ENCODE measurements at places on chromosomes 13 and 19.

DNA sequence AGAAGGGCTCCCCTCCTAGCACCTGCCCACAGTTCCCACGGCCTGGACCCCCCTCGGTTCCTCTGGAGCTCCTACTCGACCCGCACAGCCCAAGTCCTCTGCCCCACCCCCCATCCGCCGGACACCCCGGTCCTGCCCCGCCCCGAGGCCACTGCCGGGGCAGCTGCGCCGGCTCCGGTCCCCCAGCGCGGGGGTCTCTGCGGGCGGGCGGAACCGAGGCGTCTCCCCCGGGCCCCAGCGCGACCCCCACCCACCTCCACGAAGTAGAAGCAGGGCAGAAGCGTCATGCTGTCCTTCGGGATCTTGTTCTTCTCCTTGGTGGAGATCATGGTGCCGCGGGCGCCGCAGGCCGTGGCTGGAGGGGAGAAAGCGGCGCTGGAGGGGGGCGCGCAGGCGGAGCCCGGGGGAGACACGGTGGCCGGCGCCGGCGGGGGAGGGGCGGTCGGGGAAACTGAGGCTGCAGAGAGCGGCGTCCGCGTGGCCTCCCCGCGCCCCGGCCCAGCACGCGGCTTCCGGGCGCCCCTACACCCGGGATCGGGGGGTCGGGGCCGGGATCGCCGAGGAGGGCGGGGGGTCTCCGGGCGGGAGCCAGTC lies 427 bp downstream of the PLPPR3 start:
- DNase-seq = no peak

- DNase-seq = no peak
These were observed 385.4 kb upstream of the PRR20A start for GRCh38 chr13:56755181-56755935.

DNA sequence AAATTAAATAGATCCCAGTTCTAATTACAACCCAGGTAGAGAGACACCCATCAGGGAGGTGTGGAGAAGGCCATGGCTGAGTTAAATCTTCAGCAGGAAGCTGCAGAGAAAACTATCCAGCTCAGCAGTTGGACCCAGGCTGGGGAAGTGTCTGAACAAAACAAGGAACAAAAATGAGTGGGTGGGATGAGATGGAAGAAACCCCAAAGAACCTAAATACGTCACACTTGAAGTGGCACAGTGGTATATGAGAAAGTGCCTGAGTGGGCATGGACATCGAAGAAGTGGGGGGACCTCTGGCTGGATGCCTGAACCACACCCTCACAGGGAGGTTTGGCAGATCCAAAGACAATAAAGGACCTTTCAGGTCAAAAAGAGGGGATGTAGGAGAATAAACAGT lies 3.5 kb upstream of the EPHX3 start:
- DNase-seq = no peak

DNA sequence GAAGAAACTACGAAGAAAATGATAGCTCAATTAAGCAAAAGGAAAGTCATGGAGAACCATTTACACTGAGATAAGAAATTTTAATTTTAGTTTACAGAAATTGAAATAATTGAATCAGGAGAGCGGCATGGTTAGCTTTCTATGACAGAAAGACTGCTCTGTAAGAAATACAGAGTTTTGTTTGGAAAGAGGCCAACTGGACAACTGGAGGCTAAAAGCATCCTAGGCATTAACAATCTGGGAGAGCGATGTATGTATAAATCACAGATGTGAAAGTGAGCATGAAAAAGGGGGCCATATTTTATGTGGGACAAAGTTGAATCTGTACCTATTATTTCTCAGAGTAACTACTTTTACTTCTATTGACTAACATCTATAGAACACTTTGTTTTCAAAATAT lies 1608.8 kb upstream of the PCDH20 start:
- no peak for DNase-seq

DNA sequence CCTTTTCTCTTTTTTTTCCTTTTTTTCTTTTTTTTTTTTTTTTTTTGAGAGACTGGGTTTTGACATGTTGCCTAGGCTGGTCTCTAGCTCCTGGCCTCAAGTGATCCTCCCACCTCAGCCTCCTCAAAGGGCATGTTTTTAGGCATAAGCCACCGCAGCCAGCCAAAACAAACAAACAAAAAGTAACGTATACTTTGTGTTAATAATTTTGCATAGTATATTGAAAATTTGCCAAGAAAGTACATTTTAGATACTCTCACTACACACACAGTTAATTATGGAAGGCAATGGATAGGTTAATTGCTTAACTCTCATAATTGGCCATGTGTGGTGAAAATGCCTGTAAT lies 1.6 kb upstream of the RAB11B start:
- no peak for DNase-seq

DNA sequence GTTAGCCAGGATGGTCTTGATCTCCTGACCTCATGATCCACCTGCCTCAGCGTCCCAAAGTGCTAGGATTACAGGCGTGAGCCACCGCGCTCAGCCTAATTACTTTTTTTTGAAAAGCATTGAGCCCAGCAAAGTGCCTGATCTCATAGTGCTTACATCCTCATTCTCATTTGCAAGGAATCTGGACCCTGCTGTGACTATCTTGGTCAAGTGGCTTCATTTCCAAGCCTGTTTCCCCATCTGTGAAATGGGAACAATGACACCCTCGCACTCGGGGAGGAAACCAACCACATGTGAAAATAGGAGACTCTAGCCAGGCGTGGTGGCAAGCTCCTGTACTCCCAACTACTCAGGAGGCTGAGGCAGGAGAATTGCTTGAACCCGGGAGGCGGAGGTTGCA lies 1.6 kb upstream of the PLEKHA4 start:
- DNase-seq = no peak

DNA sequence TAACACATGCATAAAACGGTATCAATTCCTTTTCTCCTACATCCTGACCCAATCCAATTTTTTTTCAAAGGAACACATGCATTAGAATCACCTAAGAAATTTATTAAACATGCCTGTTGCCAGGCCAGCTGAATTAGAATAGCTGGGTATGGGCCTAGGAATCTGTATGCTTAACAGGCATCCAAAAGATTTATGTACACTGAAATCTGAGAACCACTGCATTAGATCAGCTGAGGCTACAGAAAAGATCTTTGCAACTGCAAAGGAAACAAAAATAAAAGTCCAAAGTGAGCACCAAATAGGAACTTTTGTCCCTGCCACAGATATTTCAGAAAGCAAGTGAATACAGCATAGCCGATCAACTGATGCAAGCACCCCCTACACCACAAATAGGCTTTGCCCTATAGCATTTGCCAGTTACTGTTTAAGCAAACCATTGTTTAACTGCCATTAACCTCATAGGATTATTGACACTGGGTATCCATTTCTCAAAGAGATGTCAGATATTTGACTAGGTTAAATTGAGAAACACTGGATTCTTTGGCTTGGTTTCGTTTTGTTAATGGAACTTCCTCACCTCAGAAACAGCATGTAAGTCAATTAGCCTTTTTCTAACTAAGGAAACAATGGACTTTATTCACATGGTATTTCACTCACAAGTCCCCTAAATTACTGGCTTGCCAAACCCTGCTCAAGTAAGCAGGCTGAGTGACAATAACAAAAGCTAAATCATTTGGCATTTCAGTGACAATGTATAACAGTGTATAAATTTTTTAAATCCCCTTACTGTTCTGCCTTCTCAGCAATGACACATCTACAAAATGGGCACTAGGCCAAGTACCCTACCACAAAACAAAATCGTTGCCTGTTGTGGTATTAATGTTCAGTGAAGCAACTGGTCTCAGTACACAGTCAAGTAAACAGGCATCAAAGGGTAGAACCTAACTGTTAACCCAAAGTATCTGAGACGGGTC lies 67.8 kb downstream of the SUCLA2 start:
- DNase-seq = peak; percentile 10

DNA sequence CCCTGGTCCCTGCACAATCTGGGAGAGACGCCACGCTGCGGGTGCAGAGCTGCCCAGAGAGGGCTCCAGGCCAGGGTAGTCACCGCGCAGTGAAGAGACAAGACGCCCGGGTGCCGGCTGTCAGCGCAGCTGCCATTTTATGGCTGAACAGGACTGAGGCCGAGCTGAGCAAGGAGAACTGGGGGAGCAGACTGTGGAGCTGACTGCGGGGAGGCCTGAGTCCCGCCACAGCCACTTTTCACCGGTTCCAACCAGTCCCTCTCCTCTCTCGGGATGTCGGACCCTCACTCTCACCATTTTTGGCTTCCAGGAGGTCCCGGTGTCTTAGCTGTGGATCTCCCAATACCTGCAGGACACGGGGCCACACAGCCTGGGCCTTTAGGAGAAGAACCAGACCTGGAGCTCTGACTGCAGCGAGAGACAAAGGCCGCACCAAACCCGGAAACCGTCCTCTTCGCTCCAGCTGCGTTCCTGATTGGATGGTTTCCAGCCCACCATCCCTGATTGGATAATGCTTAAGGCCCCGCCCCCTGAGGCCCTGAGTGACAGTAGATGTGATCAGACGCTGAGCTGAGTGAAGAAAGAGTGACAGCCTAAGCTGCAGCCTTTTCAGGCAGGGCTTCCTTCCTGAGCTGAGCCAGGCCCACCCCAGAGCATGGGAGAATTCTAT lies at the start of gene ZNF626:
Gene ZNF626 (minus strand): TSS at position 422 of the 670 bp plus-strand sequence. CDS start 125 bp downstream, at position 297.
- no peak for DNase-seq

- no peak for DNase-seq
These were observed 1209.7 kb upstream of the PCDH20 start for GRCh38 chr13:62625214-62625881.

GRCh38 chr19:14112051-14112808 lies 5.3 kb downstream of the PRKACA start:
- DNase-seq = no peak

- no peak for DNase-seq
These were observed 1.3 kb upstream of the ZNF181 start for GRCh38 chr19:34732612-34733211.

- DNase-seq = peak; percentile 96
These were observed 46.4 kb downstream of the CELF5 start for GRCh38 chr19:3270902-3271301.

DNA sequence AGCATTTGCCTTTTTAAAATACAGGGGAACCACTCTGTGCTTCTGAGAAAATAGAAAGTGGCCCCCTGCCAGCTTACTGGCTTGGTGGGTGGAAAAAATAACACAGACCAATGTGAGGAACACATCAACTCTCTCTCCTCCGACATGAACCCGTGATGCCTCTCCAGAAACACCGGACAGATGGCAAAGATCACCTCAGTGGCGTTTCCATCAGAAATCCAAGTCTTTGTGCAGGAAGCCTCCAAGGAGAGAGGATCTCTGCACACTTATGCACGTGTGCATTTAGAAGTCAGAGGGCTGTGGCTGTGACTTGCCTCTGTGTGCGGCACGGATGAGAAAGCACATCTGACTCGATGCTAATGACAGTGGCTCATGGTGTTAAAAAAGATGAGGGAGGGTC lies 112.3 kb upstream of the KLF12 start:
- DNase-seq = no peak
